ENCODE measurements at places on chromosomes 7 and 10. TPM values are rescaled to one million over a fixed set of nuclear protein-coding genes. Genes with fewer than 3 reads are reported as not detected.

Gene SLC26A5
- not detected for total RNA-seq

Gene PNLIPRP3
- not detected for total RNA-seq

Gene RFC2
- 22.5 TPM for total RNA-seq

Gene AUTS2
- total RNA-seq = 0.19 TPM

Gene NOC3L
- 25.0 TPM for total RNA-seq

- peak; percentile 3 for DNase-seq
Measured at GRCh38 chr7:46321556-46322205, 400.6 kb upstream of the IGFBP3 start.

- DNase-seq = peak; percentile 83
Measured at GRCh38 chr7:157136372-157136771, 2.4 kb upstream of the UBE3C start.

GRCh38 chr10:131266936-131267813 lies 44.3 kb downstream of the TCERG1L start:
- DNase-seq = no peak

GRCh38 chr10:5775685-5776084 lies 37.5 kb downstream of the GDI2 start:
- no peak for DNase-seq
